Hippocampal formation (tissue), 2 donors: ENCODE measurements at places on chromosomes 2 and 18.

DNA sequence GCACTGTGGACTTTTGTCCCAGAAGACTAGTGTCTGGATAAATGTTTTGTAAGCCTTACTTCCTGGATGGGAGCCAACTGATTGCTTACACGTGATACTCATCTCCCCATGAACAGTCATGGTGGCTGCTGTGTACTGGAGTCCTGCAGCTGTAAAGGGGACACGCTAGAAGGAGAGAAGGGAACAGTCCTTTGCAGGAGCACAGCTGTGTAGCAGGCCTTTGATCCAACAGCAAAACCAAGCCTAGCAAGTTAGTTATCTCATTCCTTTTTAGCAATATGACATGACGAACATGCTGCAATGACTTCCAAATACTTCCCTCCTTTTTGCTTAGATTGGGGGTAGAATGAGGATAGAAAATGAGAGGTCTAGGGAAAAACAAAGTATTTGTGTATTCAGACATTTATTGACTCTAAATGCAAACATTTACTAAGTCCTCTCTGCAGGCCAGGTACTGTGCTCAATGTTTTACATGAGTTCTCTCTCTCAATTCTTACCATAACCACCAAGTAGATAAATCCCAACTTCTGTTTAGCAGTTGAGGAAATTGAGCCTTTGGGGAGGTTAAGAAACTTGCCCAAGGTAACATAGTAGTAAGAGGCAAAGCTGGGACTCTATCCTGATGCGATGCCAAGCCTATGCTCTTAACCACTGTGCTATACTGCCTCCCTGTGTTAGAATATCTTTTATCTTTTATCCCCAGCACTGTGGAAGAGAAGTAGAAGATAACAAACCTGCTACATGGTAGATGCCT, 55.4 kb upstream of the CD28 start:
- DNase-seq, result peak; percentile 68

- DNase-seq, result no peak
Observed at GRCh38 chr2:70959851-70960832, 18.3 kb upstream of the ANKRD53 start.

- no peak for DNase-seq
Observed at GRCh38 chr2:160582490-160583145, 89.0 kb upstream of the RBMS1 start.

DNA sequence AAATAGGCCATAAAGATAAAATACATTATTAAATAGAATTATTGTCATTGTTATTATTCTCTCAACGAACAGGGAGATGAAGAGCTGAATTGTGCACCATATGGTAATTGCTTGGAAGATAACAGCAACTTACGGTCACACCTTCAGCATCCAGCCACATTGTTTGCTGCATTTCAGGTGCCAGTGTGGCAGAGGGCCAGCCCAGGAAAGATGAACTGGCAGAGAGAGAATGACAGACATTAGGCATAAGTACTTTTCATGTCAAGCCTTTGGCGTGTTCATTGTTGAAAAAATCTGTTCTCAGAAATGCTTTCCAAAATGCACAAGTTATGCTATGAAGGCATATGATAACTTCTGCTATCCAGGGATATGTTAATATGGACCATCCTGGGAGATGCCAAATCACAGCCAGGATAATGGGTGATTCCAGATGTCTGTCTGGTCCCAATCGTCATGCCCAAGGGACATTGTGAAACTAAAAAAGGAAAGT, 748.6 kb upstream of the PIK3C3 start:
- DNase-seq, result no peak

DNA sequence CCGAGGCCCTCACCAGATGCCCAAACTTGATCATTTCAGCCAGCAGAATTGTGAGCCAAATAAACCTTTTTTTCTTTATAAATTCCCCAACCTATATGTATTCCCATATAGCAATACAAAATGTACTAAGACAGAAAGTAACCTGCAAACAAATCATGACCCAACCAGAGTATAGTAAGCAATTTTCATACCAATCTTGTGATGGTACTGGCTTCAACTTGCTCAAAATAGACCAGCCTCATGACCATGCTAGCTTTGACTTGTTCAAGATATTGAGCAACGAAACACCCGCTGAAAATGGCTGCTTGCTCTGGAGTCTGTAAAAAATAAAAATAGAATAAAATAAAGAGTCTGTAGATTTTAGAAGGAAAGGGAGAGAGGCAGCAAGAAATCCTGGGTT, 97.6 kb downstream of the C1D start:
- no peak for DNase-seq
